Lower lobe of right lung (tissue), 2 donors: ENCODE measurements at places on chromosomes 6 and 20.

DNA sequence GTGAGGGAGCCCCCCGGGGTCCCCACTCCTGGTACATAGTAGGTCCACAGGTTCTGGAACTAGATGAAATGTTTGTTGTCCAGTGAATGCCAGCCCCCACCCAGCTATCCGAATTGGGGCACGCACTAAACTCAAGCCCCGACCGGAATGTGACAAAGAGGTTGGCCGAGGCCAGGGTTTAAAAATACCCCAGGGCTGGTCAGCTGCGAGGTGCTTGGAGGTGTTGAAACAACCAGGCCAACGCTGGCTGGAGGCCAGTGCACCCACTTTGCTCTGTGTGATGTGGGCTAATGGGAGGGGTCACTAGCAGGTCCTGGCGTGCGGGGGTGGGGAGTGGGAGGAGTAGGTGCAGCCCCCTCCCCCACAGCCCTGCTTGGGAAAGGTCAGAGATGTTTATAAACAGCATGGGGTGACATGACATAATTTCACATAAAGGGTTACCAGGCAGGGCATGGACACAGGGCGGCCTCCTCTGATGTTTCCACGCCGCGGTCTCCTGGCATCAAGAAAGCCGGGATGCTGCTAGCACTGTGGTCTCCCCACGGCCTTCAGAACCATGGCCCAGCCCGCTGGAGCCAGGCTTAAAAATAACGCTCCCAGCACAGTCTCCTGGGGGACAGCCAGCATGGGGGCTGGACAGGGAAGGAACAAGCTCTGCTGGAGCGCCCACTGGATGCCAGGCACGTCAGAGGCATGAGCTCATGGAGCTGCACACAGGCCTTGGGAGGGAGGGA is 111.2 kb upstream of the PTPN1 start:
- peak; percentile 90 for DNase-seq

DNA sequence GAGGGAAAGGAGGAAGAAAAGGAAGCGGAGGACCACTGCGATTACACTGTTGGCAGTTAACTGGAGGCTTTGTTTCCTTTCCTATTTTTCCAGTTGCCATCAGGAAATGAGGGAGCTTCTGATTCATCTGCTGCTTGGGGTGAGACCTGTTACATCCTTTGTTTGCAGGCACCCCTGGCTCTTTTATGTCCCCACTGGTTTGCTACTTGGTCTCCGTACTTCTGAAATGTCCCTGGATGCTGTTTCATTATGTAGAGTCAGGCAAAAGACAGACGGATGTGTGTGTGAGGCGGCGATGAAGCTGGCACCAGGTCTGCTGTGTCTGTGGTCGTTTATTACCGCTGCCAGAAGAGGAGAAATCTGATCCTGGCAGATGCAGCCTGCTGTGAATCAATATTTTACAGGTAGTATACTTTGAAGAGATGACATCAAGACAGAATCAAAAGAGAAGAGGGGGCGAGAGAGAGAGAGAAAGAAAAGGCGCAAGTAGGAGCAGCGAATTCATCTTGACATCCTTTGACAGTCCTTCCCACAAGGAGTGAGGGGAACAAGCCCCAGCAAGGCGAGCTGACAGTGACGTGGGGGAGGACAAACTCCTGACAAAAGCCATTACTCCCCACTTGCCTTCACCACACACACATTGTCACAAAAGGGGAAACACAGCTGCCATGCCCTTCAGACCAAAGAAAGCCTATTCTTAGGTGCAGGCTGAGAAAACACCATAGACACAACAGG is 145.9 kb upstream of the FBXL4 start:
- DNase-seq: no peak

GRCh38 chr6:104095661-104096416 is 763.9 kb downstream of the HACE1 start:
- no peak for DNase-seq

DNA sequence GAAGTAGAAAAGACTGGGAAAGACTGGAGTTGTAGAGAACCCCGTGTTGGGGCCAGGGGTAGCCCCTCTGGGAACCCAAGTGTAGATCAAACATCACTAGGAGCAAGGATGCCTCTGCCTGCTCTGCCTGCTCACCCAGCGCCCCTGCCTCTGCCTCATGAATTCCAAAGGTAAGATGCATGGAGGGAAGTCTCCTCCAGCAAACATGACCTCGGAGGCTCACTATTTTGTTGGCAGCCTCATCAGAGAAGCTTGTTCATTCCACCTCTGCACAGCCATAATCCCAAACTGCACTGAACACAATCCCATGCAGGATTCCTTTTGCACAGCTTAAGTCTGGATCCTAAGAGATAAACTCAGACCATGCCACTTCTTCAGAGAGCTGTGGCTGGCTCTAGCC is 4.9 kb downstream of the FRS3 start:
- DNase-seq: no peak

DNA sequence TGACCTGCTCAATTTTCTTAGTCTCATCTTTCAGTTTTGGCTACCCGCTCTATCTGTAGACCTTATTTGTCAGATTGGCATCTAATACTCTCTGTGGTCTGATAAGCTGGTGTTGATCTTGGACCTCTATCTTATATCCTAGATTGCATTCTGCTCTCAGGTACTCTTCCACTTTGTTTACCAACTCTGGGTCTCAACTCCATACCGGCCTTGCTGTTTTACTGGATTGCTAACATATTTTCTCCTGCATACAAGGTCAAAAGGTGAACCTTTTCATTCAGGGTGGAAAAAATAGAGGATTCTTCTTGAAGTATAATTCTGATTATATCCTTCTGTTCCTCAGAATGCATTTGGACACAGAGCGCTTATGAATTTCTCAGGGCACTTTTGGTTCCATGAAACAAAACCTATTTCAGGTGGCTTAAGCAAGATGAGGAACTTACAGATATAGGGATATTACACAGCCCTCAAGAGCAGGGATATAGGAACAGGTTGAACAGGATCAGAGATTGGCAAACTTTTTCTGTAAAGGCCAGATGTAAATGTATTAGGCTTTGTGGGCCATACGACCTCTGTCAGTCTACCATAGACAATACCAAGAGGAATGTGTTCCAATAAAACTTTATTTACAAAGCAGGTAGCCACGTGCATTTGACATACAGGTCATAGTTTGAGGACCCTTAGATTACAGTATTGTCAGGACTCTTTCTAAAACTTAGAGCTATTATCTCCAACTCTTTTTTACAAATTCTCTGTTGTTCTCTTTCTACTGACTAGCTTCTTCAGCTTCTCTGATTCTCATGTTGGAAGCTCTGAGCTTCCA is 2.5 kb upstream of the SH3BGRL2 start:
- no peak for DNase-seq

- DNase-seq: no peak
These were observed 1.0 kb downstream of the NSFL1C start for GRCh38 chr20:1465470-1466210.

DNA sequence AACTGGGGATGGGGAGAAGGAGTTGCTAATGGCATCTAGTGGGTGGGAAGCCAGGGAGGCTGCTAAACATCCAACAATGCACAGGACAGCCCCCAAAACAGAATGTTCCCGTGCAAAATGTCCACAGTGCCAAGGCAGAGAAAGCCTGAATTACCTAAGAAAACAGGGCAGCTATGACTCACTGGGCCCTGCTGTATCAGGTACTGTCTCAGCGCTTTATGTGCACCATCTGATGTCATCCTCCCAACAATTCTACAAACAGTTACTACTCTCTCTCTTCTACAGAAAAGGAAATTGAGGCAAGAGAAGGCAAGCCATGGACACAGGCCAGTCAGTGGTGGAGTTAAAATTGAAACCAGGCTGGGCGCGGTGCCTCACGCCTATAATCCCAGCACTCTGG is 3.1 kb downstream of the YTHDF1 start:
- no peak for DNase-seq

- no peak for DNase-seq
These were observed 16.0 kb downstream of the TAF11 start for GRCh38 chr6:34871853-34872252.

DNA sequence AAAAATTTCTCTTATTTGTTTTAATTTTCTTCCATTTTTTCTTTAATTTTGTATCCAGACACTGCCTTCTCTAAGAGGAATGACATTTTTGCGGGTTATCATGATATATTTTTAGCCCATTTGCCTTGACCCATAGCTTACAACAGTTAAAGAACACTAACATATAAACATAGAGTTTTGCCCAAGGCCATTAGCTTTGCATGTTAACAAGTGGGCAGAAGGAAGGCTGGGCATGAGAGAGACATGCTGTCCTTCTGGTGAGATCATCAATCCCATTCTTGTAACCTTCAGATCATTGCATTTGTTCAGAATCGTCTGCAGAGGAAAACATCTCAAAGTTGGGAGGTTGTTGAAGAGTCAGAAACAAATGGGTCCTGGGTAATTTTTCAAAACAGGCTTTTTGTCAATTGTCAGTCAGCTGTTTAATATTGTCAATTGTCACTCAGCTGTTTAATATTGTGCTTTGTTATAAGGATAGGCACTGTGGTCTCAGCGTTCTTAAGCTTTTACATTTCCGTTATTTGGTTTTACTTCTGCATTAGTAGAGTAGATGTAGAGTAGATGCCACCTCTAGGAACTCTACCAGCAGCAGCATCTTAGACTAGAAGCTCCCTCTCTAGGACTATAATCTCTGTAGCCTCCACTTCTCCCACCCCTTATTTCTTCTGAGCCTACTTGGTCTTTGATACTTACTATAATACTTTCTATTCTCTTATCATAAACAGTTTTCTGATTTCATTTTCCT is 243.1 kb downstream of the ESR1 start:
- no peak for DNase-seq

- no peak for DNase-seq
These were observed 31.8 kb upstream of the ELMO2 start for GRCh38 chr20:46438156-46438750.

DNA sequence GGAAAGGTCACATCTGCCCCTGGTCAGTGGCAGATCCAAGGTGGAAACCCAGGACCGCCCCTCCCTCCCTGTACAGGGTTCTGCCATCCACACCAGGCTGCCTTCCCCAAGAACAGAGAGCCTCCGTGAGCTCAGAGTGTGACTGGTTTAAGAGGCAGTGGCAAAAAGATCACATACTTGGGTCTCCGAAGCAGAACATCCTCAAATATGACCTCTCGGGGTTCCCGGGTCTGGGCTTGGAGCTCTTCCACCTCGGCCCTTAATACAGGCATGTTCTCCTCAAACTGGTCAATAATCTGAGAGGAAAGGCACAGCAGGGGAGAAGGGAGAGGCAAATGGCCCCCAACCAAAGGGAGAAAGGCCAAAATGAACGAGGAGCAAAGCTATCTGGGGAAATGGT is 14.8 kb downstream of the C20orf96 start:
- DNase-seq: no peak

GRCh38 chr6:32689531-32690501 is 23.4 kb upstream of the HLA-DQB1 start:
- DNase-seq: no peak

GRCh38 chr6:53532061-53532797 is 12.7 kb downstream of the GCLC start:
- no peak for DNase-seq

DNA sequence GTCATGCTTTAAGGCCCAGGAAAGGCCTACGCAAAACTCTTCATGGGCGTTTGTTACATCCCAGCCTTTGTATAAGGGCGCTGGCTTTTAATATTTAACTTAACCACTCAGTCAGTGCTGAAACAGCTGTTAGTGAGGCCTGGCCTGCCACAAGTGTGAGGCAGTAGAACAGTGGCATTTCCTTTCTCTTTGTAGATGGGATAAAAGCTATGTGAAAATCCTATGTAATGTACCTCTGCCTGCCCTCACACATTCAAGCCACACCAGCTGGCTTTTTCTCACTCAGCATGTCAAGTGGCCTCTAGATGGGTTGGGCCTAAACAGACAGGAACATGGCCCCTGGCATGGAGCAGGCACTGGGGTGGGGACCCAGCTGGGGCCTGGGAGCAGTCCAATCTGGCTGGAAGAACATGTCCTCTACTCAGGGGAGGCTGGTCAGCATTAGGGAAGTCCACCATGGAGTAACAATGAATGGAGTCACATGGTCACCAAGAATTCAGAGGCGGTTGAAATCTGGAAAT is 20.7 kb downstream of the CGA start:
- no peak for DNase-seq

DNA sequence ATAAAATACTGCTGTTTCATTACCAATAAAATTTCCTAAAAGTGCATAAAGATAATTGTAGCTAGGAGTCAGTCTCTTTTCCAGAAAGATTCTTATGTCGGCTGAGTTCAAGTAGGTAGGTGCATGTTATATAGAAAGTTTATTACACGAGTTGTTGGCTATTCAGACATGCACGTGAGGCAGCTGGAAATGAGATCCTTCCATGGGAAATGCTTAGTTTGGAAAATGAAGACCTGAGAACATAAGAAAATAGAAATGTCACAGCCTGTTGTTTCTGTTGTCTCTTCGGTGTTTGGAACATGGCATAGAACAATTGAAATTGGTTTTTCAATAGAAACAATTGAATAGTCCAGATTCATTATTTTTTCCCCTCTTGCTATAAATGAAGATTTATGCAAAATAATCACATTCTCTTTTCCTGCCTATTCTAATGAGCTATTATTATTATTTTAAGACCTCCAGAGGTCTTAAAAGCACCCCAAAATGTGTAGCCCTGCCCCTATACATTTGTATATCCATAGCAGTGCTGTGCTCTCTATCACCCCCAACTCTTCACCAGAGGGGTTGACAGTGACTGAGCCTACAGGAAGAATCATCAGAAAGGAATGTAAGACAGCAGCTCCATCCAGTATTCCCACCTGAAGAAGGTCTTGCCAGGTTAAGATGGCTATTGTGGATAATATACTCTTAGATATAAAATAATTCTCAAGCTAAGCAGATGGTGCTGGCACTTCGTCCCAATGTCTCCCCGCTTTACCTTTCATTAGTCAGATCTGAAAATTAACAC is 82.2 kb downstream of the ZDHHC14 start:
- no peak for DNase-seq

DNA sequence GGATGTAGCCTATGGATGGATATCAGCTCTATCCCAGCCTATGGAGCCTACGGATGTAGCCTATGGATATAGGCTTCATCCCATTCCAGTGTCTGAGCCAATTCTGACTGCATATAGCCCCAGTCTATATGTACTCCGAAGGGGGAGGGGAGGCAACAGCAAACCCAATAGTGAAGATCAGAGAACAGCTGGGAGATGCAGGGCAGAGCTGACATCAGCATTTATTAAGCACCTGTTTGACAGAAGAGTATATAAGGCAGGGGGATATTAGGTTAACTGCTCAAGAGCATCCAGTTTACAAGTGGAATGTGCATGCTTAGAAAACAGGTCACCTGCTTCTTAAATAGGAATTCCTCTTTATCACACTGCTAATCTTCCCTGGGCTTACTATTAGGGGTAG is 85.2 kb downstream of the TNFAIP3 start:
- no peak for DNase-seq

GRCh38 chr6:150126641-150127291 is 16.1 kb upstream of the PPP1R14C start:
- DNase-seq: no peak

- no peak for DNase-seq
These were observed 882 bp upstream of the FAM184A start for GRCh38 chr6:119079283-119079809.

GRCh38 chr20:39282619-39283092 is 320.5 kb downstream of the DHX35 start:
- no peak for DNase-seq

GRCh38 chr6:134058622-134059366 is 6.4 kb upstream of the SLC2A12 start:
- no peak for DNase-seq
